ENCODE measurements at places on chromosomes 7 and 10.

GRCh38 chr7:91949221-91950009 lies 8.8 kb downstream of the AKAP9 start:
- no peak for DNase-seq

DNA sequence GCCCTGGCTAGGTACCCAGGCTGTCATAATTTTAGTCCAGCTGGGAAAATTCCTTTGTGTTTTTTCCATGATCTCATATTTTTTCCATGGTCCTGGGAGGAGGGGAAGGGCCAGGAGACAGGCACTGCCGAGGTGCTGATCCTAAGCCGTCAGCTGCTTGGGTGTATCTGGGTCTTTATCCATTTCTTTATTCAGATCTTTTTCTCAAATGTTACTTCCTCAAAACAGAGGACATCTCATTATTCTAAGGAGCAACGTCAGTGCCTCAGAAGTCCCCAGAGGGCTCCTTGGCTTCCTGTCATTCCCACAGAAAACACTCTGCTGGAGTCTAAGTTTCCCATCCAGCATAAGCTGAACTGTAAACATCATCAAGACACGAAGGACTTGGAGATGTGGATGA lies 2.8 kb upstream of the OR6V1 start:
- no peak for DNase-seq

DNA sequence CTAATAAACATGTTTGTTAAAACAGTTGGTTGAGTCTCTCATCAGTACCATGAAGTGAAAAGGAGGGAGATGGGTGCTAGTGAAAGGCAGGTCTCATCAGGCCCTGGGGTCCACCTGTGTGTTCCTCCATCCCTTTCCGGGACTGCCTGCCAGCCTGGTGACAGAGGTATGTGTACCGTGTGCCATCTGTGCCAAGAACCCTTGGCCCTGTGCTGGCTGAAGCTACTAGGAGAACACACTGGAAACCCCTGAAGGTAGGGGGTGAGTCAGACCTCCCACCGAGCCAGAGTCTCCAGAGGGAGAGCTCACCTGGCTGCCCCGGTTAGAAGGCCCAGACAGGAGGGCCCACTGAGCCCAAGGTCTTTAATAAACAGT lies 2.3 kb downstream of the DDIT4 start:
- peak; percentile 74 for DNase-seq

GRCh38 chr10:104614245-104614831 lies 26.8 kb upstream of the SORCS3 start:
- DNase-seq, result no peak

- no peak for DNase-seq
Observed at GRCh38 chr10:100659361-100660098, 85.9 kb upstream of the PAX2 start.

DNA sequence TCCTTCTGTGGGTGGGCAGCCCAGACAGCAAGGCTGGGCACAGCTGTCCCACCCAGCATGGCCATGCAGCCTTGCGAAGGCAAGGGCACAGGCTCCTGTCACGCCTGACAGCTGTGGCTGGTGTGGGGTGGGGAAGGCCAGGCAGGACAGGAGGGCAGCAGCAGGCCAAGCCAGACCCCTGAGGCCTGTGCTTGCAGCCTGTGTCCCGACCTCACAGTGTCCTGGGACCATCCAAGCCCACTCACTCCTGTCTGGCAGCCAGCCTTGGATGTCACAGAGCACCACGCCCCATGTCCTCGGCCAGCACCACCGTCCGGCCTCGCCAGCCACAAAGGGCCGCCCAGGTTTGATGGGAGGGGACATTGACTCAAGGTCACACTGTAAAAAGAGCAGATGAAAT lies 85.5 kb upstream of the LRRC4 start:
- no peak for DNase-seq

GRCh38 chr7:23717788-23718187 lies 7.8 kb downstream of the STK31 start:
- no peak for DNase-seq

DNA sequence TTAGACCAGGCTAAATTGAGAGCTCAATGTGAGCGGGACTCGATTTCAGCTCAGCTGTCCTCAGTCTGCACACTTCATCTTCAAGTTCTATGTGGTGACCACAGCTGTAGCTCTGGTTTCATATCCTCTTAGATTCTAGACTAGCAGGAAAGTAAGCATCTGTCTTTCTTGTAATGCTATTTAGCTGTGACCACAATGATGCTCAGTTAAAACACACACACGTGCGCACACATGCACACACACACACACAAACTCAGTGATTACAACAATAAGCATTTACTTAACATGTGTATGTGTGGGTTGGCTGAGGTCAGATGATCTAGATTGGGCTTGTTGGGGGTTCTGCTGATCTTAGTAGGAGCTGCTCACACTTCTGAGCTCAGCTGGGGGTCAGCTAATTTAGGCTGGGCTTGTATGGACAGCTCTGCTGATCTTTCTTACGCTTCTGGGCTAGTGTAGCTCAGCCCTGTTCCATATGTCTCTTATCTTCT lies 82.5 kb downstream of the ZNF365 start:
- no peak for DNase-seq

DNA sequence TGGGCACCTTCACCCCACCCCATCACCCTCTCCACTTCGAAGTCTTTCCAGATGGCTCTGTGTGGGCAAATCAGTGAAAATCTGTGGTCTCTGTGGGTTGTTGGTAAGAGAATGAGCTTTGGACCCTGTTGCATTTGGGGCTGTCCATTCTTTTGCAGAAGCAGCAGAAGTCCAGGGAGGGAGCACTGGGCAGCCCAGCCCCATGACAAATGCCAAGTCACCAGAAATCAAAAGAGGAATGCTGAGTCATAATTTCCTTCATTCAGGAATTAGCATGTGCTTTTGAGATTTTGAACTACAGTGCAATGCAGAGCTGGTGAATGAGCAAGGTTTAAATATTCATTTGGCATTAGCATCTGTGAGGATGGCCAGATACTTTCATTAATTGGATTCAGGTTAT lies 556.2 kb downstream of the LRMDA start:
- no peak for DNase-seq

DNA sequence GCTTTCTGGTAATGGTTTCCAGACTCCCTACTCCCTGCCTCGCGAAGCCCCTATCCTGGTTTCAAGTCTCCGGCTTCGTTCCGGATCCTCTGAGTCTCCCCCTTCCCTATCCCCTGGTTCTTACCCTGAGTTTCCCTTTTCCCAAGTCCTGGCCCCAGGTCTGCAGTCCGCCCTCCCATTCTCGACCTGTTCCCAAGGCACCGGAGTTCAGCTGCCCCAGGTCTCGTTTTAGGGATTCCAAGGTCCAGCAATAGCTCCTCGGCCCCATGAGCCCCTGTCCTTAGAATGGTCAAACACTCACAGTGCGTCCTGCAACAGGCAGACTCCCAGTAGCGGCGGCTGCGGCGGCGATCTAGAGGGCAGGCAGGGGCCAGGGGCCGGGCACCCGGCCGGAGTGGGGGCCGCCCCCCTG lies 274 bp downstream of the PITX3 start:
- no peak for DNase-seq

DNA sequence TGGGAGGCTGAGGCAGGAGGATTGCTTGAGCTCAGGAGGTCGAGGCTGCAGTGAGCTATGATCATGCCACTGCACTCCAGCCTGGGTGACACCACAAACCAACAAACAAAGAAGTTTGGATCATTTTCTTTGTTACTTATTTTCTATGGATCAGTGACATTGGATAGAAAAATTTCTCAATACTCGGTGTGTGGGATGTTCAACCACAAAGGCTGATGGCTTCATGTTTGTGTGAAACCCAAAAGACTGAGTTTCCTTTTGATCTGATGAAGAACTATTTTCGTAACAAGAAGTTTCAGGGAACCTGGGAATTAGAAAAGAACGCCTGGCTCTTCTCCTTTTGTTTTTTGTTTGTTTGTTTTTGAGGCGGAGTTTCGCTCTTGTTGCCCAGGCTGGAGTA lies 104.0 kb downstream of the HOXA1 start:
- no peak for DNase-seq

DNA sequence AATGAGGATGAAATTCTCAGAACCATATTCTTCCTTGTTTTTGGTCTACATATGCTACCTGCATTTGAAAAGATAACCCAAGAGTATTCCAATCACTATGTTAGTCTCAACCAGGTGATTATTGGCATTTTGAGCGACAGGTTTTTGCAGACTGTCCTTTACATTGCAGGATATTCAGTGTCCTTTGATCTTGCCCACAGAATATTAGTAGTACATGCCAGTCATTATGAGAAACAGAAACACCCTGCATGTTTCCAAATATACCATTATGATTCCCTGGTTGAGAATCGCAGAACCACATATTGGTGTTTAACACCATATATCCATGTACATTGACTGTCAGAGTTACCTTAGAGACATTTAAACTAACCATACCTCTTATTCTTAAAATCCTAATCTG lies 30.6 kb downstream of the TMEM243 start:
- DNase-seq, result no peak

DNA sequence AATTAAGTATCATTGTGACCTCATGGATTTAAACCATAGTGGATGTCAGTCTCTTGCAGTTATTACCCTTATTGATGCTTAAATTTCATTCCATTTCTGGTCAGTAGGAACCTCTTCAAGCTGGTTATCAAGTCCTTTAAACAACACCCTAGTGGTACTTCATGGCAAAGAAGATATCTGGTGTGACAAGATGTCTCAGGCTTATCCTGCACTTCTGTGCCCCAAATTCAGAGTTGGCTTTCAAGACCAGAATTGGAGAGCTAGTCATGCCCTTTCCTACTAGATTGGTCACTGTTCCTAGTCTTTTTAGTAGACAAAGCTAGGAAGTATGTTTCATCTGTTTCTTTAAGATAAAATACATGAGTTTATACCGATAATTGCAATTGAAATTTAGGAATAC lies 54.9 kb downstream of the KMT2E start:
- DNase-seq, result no peak

DNA sequence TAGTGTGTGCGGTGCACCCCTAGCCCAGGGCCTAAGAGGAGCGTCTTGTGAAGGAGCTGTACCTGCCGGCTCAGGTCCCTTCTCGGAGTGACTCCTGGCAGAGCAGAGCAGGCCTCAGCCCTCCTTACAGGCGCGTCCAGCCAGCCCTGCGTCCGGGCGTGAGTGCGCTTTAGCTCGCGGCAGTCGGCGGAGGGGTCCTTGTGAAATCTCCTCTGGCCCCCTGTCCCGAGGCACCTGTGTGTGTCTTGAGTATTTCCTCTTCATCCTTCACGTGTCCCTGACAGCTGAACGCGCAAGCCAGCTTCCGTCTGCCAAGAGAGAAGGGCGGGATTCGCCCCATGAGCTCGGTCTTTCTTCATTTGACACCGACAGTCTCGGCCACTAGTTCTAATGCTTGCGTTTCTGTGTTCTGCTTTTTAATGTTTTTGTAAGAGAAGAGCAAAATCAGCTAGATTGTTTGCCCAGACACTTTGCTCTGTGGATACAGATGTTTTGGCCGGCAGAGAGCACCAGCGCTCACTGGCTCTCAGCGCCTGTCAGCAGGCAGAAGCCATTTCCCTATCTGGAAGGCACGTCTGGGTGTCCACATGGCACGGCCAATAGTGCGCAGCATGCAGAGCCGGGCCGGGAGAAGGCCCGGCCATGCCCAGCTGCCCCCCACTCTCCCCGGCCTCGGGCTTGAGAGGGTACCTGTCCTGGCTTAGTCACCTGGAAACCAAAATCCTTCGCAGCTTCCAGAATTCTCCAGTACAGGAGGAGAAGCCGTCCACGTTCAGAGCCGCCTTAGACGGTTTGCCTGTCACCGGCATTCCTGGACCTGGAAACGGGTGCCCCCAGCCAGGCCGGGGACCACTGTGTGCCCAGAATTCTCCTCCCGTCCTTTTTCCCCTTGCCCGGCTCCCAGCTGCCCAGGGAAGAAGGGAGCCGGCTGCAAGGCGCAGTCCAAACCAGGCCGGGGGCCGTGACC lies 7.0 kb downstream of the GET4 start:
- no peak for DNase-seq

- no peak for DNase-seq
Observed at GRCh38 chr10:128779416-128779815, 653.2 kb upstream of the MKI67 start.

GRCh38 chr10:89926736-89927135 lies 225.3 kb downstream of the KIF20B start:
- DNase-seq, result no peak

GRCh38 chr7:24283897-24284698 lies at the start of gene NPY:
Gene NPY (plus strand): TSS chr7:24284190. CDS start chr7:24285241, 1,051 bp downstream.
- DNase-seq, result no peak

GRCh38 chr10:96387601-96388000 lies 28.8 kb upstream of the OPALIN start:
- no peak for DNase-seq

GRCh38 chr10:79239275-79239779 lies 107.9 kb upstream of the PPIF start:
- no peak for DNase-seq

- DNase-seq, result no peak
Observed at GRCh38 chr10:8173866-8174243, 119.4 kb downstream of the GATA3 start.

GRCh38 chr7:26729150-26729775 lies 135.1 kb downstream of the SKAP2 start:
- no peak for DNase-seq

DNA sequence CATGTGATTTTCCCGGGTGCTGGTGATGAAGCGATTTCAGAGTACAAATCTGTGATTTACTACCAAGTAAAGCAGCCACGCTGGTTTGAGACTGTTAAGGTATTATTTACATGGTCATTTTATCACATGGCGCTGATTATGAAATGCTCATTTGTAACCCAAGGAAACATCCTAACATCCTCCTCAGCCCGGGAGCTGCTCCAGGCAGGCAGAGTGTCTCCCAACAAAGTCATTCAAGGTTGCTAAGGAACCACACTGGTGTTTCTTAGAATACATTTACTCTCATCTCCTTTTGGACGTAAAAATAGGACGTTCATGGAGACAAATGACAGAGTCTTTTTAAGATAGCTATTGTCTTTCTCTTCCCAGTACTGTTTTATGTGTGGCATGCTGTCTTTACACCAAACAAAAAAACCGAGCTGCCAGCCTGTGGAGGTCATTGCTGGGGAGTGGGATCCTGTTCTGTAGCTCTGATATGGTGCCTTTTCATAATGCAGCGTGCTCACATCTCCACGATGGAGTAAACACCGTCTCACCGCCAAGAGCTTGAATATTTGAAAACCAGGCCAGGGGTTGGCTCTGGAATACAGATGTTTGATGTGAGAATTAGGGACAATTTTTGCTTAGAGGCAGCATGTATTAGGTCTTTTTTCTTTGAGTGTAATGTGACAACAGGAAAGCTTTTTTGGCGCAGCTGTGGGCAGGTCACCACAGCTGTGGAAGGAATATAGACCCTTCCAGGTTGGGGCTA lies 119.6 kb downstream of the DOCK1 start:
- no peak for DNase-seq

- no peak for DNase-seq
Observed at GRCh38 chr10:111207500-111207899, 130.7 kb downstream of the ADRA2A start.

- no peak for DNase-seq
Observed at GRCh38 chr10:7969623-7970022, 84.9 kb upstream of the GATA3 start.

GRCh38 chr10:55048830-55049498 lies 247.9 kb upstream of the PCDH15 start:
- DNase-seq, result no peak

DNA sequence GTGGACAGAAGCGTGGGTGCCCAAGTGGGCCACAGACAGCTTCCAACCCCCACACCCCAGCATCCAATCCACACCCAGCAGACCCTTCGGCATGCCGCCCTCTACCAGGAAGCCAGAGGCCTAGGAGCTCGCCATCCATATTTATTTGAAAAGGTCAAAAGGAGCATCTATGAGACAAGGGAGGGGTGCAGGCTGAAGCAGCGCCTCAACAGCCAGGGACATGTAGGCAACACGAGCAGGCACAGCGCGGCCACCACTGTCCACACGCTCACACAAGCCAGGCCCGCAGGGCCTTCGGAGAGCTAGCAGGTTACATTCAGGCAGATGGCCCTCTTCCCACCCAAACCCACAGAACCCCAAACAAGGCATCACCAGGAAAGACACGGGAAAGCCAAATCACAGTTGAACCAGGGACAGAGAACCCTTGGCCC lies 34.6 kb downstream of the PSAP start:
- DNase-seq, result no peak
